ENCODE measurements at places on chromosomes 7 and 10. TPM values are rescaled to one million over a fixed set of nuclear protein-coding genes. Genes with fewer than 3 reads are reported as not detected.

- no peak for DNase-seq
Observed at GRCh38 chr7:50851451-50851850, 68.8 kb upstream of the GRB10 start.

- no peak for DNase-seq
Observed at GRCh38 chr7:38909870-38910269, 879 bp upstream of the VPS41 start.

DNA sequence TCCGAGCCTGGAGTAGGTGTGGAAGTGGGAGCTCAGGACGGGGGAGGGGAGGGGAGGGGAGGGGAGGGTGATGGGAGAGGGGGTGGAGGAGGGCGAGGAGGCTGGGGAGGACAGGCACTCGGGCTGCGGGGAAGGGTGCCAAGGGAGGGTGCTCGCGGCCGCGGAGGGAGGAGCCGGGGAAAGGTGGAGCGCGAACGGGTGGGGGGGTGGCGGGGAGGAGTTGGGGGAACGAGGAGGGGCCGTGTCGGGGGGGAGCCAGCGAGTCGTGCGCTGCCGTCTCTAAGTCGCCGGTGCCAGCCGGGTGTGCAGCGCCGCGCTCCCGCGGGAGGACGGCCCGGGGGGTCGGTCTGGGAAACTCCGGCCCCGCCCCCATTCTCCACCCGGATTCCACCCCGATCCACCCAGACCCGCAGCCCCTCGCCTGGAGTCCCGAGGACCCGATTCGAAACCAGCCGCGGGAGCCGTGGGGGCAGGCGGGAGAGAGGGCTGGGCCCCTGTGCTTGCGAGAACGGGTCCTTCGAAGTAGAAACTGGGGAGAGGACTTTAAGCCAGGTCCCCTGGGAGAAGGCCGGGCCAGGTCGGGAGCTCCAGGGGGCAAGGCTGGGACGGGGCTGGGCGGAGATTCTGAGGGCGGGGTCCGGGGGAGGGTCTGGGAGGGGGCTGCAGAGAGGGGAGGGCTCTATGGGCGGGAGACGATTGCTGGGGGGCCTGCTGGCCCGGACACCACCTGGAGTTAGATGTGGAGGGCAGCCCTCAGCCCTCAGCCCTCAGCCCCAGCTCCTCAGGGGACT is at the start of gene ZNF467:
Gene ZNF467, minus strand, starts transcription at position 143 of the 791 bp plus-strand sequence. CDS start 2,556 bp downstream, outside the sequence.
- no peak for DNase-seq

GRCh38 chr7:77455321-77455720 is 39.2 kb upstream of the GSAP start:
- peak; percentile 65 for DNase-seq

GRCh38 chr10:36018996-36019395 is 376.9 kb upstream of the FZD8 start:
- no peak for DNase-seq

DNA sequence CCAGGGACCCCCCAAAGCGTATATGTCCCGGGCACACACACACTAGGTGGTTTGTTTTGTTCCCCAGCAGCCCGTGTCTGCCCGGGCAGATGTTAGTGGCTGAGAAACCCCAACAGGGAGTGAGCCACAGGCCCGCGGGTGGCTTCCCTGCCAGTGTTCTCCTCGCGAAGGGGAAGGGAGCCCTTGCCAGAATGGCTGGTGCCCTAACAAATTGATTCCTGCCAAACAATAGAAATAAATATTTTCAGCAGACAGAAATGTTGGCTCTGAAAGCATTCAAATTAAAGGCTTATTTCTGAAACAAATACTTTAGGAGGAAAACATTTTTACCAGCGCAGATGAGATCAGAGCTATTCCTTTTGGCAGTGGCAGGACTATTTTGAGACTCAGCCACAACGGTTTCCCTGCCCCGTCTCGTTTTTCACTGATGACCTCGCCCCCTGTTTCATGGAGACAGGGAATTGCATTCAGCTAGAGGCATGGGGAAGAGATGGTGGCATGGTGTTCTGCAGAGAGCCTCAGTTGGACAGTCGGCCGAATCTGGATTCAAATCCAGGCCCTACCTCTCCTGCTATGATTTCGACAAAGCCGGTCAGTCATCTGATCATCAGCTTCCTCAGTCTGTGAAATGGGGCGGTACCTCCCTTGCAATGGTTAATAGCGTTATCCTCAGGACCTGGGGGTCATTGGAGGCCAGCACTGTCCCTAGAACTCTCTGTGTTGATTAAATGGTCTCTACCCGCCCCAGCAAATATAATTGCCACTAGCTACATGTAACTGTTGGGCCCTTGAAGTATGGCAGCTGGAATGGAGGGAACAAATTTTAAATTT is 84.5 kb downstream of the CUX1 start:
- DNase-seq: no peak

DNA sequence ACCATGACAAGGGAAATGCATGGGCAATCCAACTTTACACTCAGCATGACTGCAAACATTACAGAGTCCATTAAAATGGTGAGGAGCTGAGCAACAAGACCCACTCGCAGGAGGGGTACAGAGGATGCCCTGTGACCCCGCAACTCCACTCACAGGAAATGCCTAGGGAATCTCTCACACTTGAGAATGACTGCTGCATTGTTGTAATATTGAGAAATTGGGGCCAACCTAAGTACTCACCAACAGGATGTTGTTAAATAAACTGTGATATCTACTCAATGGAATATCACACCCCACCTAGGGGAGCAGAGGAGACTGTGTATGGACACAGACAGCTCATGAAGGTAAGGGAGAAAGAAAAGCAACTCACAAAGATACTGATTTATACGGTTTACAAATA is 53.4 kb upstream of the CAMK2B start:
- DNase-seq: peak; percentile 84

DNA sequence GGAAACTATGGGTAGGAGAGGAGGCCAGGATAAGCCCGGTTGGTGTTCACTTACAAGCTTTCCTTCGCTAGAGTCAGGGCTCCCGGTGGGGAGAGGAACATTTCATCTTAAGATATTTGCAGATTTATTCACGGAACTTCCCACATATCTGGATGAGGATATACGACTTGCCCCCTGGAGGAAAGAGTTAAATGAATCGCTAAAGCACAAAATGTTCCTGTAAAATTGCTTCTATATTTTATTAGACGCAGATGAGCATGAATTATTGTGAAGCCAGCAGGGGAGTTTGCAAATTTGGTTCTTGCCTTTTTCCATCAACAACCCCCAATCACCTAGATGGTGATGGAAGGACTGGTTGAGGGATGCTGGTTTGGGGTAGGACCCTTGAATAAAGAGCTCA is 47.9 kb upstream of the BAIAP2L1 start:
- no peak for DNase-seq

The AKR1C2 gene
- 19.7 TPM for total RNA-seq

The ATRNL1 gene
- total RNA-seq: not detected
